ENCODE measurements at places on chromosomes 2 and 18.

DNA sequence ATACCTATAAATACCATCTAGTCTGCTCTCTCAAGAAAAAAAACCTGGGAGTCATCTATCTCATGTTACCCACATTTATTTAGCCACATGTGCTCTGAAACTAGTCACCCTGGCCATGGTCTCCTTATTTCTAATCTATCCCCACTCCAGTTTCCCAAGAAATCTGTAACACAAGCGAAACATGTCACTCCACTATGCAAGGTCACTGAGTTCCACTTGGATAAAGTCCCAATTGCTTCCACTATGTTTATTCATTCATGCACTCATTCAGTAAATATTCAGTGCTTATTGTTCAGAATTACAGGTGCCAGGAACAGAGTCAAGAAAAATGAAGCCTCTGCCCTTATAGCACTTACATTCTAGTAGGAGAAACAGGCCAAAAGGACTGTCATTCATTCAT lies 369.4 kb upstream of the CYRIA start:
- DNase-seq = no peak

GRCh38 chr2:54422072-54422581 lies 34.0 kb upstream of the SPTBN1 start:
- DNase-seq = peak; percentile 4

- no peak for DNase-seq
These were observed 86.2 kb downstream of the METTL8 start for GRCh38 chr2:171347591-171348032.

DNA sequence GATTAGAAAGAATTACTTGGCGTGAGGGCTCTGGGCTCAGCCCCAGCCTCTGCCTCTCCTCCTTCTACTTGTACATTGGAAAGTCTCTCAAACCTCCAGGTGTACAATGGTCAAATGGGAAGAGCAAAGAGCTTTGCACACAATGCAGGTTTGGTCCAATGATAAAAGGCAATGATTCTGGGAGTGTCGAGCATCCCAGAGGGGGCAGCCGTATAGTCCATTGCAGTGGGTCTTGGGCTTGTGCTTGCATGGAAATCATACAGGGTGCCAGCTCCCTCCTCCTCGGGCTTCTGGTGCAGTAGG lies 98.0 kb upstream of the NCK2 start:
- no peak for DNase-seq

DNA sequence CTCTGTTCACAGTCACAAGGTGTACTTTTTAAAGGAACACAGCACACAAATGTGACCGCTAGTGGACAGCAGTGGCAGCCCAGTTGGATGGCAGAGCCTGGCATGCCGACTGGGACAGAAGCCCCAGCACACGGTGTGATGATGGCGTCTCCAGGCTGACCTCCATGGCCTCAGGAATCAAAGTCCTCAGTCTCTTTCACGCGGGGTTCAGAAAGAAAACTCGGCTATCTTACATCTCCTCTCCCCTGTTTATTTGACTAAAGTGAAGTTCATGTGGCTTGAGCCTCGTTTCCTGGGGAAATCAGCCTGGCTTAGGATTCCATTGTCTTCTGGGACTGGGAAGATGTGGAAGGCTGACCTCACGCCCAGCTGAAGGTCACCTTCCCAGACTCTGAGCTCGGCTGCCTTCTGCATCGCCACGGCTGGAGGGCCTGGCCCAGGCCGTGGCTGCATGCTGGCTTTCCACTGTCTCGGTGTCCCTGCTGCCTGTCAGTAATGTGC lies 56.1 kb downstream of the ASAP2 start:
- DNase-seq = no peak

DNA sequence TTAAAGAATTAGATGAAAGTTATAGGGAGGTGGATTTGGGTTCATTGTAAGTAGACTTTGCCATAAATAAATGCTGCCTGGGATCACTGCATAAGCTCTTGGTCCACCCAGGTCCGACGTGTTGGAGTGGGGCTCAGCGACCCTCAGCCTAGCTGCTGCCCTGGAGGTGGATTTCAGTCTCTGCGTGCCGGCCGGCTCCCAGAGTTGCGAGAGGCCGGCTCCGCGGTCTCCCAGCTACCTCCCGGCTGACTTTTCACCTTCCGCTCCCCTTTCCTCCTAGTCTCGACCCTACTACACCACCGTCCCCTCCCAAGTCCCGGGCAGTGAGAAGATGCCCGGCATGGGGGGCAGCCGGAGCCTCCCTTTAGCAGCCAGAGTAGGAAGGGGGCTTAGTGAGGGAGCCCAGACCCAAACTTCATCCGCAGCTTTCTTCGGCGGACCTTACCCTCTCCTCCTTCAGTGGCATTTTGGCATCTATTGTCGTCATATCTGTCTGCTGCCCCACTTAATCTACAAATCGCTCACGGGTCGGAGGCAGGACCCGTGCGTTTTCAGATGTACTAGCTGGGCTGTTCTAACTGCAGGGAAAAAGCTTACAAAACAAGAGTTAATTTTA lies 8.1 kb downstream of the EMX1 start:
- DNase-seq = no peak

- DNase-seq = no peak
These were observed 55.0 kb downstream of the PKDCC start for GRCh38 chr2:42102591-42103450.
